CD4-positive, alpha-beta T cell treated with Interleukin-21 for 1 hour (primary cell): ENCODE measurements at places on chromosomes 3 and 15.

DNA sequence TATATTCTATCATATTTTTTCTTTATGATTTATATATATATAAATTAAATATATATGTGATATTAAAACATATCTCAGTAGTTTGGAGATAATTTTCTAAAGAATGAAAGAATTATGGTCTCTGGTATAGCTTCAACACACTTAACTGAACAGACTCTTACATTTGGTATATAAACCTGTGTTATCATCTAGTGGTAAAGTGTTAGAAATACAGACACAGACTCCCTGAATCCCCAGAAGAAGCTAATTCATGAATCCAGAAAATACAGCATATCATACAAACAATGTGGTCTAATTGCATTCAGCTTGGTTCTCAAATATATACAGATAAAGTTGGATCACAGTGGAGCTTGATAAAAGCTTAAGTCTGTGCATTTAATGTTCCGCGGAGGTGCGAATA, 1100.4 kb downstream of the ROBO2 start:
- DNase-seq: no peak

DNA sequence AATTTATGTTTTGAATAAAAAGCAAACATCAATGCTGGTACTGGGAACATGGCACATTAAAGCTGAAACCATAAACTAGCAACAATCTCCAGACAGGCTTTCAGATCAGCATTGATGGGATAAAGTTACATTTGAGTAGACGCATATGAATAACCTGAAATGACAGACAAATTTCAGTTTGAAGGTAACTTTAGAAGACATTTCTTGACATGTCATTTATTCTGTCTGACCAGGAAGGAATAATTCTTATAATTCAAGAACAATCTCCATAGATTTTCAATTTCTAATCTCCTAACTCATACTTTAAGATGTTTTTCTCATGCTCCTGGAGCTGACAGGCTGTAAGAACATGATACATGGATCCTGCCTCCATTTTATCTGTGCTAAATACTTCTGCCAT, 69.8 kb downstream of the PLCH1 start:
- no peak for DNase-seq

DNA sequence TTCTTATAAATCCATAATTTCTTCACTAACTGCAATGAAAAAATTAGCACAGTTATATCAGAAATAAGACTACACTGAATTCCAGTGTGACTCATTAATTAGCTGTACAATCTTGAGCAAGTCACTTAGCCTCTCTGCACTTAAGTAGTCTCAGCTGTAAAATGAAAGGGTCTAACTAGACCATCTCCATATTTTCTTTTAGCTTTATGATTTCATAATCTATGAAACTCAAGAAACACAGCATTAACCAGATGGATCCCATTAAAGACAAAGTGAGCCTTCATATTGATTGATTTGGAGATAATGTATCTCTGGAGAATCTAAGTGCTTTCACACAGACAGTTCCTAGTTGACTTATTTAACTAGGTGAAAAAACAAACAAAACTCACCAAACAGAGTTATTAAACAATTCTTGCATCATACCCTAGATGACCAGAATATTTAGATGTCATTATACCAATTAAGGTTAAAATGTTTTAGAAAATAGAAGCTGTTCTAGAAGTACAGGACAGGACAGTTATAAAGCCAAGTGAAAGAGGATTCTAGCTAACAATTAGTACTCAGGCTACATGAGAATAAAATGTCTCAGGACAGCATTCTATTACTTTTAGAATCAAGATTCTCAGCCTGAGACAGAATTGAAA, 11.2 kb downstream of the CSNK1G1 start:
- no peak for DNase-seq

DNA sequence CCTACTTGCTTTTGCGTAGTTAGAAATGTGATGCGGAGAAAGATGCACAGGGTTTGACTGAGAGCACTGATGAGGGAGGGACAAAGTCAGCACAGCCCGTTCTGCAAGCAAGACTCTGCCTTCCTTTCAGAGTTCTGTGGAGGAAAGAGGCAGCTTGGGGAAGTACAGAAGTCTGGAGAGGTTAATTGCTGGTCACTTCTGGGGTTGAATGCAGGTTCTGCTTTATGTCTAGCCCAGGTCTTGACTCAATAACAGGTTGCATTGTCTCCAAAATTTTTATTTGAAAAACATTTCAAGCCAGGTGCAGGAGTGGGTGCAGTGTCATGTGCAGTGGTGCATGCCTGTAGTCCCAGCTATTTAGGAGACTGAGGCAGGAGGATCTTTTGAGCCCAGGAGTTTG, 461.7 kb downstream of the NR2F2 start:
- no peak for DNase-seq

DNA sequence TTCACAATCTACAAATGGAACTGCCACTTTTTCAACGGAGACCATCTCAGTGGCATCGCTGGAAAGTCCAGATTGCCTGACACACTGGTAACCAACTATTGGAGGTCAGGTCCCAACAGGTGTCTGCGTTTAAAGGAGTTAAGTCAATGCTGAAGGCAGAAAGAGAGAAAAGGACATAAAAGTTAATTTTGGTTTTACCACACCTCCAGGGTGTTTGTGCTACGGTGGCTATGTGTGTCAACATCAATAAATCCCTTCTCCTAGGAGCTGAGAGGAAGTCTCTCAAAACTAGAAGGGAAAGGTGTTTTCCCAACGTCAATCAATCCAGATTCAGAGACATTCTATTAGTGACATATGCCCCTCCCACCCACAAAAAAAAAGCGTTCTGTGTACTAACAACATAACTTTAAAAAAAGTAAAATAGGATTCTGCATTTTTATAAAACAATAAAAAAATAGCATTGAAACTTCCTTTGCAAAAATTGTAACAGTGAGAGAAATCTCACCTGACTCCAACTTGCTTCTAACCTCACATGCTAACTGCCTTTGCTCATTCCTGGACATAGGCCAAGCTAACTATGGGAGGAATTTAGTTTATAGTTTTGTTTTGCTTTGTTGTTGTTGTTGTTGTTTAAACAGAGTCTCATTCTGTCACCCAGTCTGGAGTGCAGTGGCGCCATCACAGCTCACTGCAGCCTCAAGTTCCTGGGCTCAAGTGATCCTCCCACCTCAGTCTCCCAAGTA, 58.7 kb downstream of the GATM start:
- DNase-seq: no peak

DNA sequence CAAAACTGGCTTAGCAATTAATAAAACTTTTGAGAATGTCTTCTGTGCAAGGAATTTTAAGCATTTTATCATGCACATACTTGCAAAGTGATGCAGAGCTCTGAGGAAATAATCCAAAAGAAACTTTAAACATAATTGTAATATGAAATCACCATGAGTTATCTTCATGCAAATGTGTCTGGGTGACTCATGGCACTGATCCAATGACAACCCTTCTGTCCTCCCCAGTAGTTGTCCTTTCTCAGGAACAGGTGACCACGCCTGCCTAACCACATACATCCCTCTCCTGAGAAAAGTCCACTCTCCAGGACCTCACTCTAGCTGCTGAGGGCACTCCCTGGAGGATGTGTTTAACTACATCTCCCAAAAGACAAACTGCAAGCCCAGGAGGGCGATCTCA, 530.6 kb upstream of the IL12A start:
- DNase-seq: no peak

DNA sequence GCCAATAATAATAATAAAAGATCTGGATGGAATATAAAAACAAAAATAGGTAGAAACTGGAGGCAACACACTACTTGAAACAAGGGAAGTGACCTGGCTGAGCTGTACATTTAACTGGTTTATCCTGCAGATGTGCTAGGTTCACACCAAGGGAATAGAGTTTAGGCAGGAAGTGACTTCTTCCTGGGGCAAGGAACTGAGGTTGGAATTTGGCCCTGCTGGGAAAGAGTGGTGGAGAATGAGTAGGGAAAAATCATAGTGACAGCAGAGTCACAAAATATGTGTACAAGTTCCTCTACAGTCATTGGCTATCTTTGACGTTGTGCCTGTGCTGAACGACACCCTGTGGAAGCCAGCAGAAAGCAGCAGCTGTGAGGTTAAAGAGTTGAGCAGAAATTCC, 44.1 kb downstream of the ARHGAP11B start:
- DNase-seq: no peak

DNA sequence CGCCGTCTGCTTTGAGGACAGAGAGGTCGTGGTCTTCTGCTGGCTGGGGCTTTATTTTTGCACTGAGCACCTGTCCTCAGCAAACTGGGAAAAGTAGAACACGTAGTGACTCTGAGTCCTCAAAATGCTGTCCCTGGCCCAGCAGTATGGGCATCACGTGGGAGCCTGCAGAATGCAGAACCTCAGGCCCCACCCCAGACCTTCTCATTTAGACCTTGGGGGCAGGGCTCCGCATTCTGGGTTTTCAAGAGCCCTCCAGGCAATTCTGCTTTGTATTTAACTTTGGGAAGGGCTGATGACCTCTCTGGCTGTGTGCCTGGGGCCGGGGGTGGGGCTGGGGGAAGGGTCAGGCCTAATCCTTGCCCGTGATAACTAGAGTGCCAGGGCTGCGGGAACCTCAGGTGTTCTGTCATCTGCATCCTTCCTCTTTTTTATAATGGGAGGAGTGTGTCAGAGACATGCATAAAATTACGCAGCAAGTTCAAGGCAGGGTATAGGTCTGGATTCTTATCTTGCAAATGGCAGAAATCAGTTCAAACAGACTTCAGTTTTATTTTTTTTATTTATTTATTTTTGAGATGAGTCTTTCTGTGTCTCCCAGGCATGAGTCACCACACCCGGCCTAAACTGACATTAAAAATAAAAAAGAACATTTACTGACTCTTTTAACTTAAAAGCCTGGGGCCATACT, 11.1 kb downstream of the SLC6A6 start:
- no peak for DNase-seq

GRCh38 chr3:88267-88666, 108.3 kb upstream of the CHL1 start:
- no peak for DNase-seq

GRCh38 chr3:117540597-117540996, 831.0 kb downstream of the TUSC7 start:
- no peak for DNase-seq

- no peak for DNase-seq
These were observed 43.9 kb downstream of the ST3GAL6 start for GRCh38 chr3:98807011-98807410.

DNA sequence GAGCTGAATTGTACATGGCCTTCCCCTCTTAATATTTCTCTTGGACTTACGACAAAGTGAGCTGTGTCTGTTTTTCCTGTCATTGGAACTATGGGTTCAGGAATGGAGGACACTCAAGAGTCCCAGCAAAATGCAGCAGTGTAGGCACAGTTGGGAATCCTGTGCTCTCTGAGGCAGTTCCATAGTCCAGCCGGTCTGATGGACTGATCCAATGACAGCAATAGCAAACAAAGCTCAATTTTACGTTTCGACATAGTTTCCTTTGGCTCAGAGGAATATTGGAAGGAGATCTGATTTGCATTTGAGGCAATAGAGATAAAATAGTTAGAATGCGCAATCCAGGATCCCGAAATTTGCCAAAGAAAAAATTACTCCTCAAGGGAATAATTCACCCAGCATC, 276.9 kb upstream of the CNTN3 start:
- no peak for DNase-seq

DNA sequence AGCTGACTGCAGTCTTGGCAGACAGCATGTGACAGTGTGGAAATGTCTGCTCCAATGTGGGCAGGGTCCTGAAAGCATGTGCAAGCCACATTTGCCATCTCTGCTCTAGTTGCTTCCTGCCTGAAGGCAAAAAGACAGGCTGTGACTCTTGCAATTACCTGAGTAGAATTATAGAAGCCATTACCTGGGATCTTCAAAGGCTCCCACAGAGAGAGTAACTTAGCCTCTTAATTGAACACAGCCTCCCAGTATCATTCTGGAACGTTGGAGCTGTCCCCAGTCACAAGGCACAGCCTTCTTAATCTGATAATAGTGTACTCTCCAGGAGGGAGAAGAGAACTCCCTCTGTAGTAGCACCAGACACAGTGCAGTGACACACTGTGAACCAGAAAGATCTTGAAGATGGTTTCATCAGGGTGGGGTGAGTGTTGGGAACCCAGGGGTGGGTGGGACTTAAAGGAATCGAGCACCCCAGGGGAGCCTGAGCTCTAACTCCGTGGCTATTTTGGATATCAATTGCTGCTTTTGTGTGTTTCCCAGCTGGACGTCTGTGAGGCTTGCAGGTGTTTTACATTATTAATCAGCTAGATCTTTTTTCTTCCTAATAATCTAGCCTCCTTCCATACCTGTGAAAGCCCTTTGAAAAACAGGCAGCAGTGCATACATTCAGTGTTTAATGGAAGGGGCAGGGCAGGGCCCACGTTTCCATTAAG, 40.6 kb upstream of the GLCE start:
- DNase-seq: no peak

DNA sequence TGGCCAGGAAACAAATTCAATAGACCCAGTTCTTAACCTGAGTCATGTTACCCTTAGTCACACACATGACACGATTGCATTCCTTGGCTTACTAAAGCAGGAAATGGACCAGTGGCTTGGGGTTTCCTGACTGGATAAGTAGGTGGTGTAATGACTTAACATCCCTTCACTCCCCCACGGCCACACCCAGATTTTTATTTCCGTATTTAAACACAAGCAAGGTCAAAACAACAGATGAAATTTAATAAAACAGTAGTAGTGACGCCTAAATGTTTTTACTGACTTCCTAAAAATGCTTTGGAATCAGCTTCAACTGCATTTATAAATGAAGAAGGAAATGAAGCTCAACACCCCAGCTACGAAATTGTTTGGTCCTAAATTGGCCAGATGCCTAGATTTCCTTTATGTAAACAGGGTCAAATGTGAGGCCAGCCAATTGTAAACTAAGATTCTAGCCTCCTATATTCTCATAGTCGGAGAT, 324.3 kb downstream of the CHST2 start:
- peak; percentile 36 for DNase-seq

DNA sequence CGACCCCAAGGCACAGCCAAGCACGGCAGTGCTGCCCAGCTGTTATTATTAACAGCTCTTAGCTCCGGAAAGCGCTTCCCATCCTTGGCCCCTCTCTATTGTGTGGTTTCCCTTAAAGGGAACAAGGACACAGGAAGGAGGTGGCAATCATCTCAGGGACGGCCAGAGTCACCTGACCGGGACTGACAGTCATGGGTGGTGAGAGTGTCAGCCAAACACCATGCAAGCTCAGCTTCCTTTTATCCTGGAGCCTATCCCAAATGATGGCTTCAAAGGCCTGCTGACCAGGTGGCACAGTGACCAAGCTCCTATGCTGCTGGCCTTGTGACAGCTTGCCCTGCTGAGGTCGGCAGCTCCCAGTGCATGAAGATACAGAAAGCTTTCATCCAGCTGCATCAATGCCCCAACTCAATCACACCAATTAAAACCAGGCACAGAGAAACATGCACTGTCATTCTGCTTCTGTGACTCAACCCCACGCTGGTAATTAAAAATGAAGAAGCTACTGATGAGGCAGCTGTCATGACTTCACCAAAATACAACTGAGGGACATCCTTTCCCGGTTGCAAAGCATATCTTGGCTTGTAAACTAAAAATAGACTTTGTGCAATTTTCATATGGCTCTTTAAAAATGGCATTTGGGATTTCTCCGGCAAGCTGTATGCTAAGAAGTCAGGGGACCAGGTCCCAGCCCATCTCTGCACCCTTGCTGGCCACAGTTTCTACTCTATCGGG, 34.0 kb downstream of the PCSK6 start:
- DNase-seq: no peak

- DNase-seq: peak; percentile 41
These were observed at the start of gene HES1 for GRCh38 chr3:194135806-194136518. Gene HES1 (plus strand): TSS chr3:194136148. CDS start chr3:194136381, 233 bp downstream.

- DNase-seq: no peak
These were observed 120.0 kb downstream of the ATG7 start for GRCh38 chr3:11392014-11392859.

GRCh38 chr3:196677353-196677752, 34.7 kb downstream of the CEP19 start:
- no peak for DNase-seq

- no peak for DNase-seq
These were observed 45.9 kb upstream of the SEC61A1 start for GRCh38 chr3:128006061-128007032.
